D721Med (cell line): ENCODE measurements at places on chromosomes 11 and 22.

DNA sequence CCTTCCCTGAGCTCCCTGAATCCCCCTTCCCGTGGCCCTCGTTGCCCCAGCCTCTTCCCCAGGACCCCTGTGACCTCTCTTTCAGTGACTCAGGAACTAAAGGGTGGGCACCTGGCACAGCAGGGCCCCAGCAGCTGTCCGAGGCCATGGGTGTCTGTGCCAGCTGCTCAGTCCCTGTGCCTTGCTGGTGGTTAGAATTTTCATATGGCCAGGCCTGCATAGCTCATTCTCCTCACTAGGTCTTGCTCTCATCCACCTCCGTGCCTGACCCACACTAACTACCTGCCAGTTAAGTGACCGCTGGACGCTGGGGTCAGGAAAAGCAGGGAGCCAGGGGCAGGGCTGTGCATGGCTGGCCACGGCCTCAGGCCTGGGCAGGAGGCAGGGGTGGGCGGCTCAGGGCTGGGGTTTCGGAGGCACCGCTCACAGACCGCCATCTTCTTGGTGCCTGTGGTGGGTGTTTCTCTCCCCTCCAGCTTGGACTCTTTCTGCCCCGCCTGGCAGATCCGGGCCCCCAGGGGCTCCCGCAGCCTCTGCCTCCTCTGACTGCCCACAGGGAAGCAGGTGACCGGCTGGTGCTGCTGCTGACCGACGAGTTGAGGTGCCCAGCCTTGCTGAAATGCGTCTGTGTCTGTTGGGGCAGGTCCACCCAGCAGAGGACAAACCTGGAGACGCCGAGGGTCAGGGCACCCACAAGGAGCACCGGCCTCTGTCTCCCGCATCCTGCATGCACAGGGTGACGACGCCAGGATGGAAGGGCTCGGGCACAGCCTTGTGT, 20.3 kb downstream of the MRGPRD start:
- DNase-seq: no peak

GRCh38 chr11:33936725-33937604, 45.1 kb upstream of the LMO2 start:
- no peak for DNase-seq

DNA sequence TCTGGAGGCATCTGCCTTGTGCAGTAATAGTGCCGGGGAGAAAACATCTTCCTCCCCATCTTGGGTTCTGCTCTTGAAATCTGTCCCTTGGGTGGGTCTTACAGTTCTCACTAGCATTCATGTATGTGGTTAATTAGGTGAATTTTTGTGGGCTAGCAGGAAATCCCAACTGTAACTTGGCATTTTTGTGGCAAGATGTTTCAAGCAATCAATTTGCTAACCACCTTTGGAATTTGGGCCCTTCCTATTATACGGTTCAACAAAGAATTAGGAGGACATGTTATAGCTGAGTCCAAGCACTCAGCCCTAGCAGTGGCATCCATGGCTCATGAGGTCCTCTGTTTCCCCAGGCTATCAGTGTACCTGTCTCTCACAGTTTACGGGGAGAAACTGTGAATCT, 89.1 kb upstream of the MTNR1B start:
- no peak for DNase-seq

- DNase-seq: no peak
Observed at GRCh38 chr11:65569164-65569972, 909 bp upstream of the ZNRD2 start.
